ENCODE measurements at places on chromosomes 3 and 15. TPM values are rescaled to one million over a fixed set of nuclear protein-coding genes. Genes with fewer than 3 reads are reported as not detected.

Gene ITPKA
- 5.0 TPM for total RNA-seq

Gene RMDN3
- total RNA-seq, result 17.1 TPM

Gene FGD5
- 7.0 TPM for total RNA-seq

Gene SLC27A2
- 1.3 TPM for total RNA-seq

Gene CASR
- total RNA-seq, result not detected

DNA sequence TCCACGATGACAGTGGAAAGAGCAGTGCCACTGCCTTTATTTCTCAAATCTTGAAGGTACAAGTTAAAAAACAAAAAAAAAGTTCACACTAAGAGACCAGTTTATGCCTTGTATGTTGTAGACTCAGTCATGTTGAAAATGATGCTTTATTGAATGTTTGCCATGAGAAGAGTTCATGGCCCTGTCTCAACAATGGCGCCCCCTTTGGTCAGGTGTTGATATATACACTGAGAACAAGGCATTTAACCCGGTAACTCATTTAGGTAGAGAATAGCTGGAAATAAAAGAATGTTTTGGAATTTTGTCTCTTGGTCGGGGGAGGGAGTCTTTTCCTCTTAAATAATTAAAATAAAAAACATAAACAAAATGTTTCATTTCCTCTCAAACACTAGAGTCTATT is 145.6 kb upstream of the SLC2A2 start:
- DNase-seq, result no peak

DNA sequence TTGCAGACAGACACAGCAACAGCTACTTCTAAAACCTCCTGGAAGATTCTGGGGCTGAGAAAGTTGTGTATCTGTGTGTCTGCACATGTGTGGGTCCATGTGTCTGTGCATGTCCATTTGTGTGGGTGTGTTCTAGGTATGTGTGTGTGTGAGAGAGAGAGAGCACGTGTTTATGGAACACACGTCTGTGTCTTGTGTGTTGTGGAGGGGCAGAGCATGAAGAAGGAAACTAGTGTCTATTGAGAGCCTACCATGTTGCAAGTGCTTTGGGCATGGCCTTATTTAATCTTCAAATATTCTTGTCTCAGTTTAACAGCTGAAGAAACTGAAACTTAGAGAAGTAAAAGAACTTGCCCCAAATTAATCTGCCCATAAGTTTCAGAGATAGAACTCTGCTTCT is 327.5 kb downstream of the UACA start:
- DNase-seq, result no peak

DNA sequence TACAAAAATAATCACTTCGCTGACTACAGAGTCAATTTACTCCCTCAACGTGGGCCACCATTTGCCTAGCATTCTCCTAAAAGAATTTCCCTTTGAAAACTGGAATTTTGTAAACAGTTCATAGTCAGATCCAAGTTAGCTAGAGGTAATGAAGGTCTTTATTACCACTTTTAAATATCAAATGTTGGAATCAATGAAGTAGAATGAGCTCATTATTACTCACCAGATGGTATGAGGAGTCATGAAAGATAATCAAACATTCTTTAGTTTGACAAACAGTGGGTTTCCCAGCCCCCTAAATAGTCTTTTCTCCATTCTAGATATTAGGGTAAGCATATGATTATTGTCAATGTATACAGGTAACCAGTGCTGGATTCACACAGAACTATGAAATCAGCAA is 455.7 kb upstream of the THBS1 start:
- peak; percentile 43 for DNase-seq

DNA sequence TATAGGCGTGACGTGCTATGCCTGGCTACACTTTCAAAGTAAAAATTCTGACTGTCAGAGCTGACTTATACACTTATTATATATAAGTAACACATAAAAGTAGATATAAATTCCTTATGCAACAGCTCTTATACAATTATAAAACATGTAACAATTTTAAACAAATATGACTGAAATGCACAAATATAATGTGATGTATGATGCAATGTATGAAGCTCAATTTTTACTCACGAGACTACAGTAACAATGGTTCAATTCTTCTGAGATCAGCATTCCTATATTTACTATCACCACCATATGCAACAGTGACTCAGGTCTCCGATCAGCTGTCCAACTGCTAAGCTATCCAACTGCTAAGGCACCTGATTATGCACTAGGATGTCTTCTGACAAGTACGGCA is 8.2 kb downstream of the BNIP2 start:
- DNase-seq, result no peak

DNA sequence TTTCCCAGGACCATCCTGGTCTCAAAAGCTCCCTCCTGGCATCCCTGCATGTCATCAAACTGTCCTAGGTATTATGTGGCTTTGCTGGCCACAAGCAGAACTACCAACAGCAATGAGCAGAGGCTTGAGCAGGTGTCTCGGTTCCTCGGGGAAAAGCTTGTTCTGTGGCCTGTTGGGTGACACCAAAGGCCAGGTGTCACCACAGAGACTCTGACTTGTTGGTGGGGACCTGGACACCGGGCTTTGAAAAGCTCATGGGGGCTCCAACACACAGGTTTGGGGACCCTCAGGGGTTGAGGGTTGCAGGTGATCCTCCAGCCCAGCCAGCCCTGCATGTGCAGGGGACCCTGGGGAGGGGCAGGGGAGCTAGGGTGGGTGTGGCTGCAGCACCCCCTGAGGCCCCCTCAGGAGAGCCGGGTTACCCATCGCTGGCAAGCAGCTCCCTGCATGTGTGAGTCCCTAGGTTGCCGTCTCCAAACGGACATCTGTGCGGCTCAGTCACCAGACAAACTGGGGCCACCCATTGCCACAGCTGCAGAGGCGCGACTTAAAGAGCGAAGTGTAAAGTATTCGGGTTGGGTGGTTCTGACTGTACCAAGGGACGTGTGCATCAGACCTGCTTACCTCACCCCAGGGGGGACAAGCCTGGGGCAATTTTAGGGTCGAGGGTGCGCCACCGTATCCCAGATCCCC is 140.1 kb downstream of the CHSY1 start:
- DNase-seq, result no peak

- DNase-seq, result no peak
These were observed 8.7 kb downstream of the MYL3 start for GRCh38 chr3:46854555-46854991.

All from Daoy (cell line).